ENCODE measurements at places on chromosomes 16 and 17. TPM values are rescaled to one million over a fixed set of nuclear protein-coding genes. Genes with fewer than 3 reads are reported as not detected.

Gene CCL3
- not detected for total RNA-seq

Gene CD300LF
- not detected for total RNA-seq

Gene MRM1
- total RNA-seq = 5.5 TPM

Gene BRIP1
- 20.8 TPM for total RNA-seq

- peak; percentile 39 for DNase-seq
Observed at GRCh38 chr17:50289278-50289677, 15.0 kb downstream of the TMEM92 start.

DNA sequence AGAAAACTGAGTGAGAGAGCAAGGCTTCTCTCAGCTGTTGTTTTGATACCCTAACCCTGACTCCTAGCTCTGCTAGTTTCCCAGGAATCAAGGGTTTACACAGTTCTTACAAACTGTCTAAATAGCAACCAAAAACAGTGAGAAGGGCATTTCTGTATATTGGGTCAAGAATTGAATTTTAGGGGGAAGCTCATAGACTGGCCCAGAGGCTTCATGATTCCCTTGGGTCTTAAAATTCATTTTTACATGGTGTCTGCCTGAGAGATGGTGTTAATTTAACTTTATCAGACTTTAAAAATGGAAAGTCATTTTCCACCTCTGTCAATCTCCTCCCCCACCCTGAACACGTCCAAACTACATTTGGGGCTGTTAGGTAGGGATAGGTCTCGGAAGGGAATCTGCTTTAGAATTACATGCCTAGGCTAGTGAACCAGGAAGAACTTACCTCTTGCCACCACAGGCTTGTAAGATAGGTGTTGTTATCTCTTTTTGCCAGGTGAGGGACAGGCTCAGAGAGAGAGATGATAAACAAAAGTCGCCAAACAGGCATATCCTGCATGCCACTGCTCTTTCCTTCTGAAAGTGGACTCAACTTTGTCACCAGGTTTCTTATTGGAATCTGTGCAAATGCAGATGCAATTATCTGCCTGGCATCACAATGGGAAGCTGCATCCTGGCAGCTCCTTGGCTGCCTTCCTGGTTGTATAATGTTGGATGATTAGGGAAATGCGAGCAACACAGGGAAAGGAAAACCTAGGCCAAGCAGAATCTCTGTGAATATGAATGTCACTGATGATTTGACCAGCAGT lies 3.1 kb downstream of the PHAF1 start:
- DNase-seq = no peak

Gene SHISA6
- total RNA-seq = not detected

DNA sequence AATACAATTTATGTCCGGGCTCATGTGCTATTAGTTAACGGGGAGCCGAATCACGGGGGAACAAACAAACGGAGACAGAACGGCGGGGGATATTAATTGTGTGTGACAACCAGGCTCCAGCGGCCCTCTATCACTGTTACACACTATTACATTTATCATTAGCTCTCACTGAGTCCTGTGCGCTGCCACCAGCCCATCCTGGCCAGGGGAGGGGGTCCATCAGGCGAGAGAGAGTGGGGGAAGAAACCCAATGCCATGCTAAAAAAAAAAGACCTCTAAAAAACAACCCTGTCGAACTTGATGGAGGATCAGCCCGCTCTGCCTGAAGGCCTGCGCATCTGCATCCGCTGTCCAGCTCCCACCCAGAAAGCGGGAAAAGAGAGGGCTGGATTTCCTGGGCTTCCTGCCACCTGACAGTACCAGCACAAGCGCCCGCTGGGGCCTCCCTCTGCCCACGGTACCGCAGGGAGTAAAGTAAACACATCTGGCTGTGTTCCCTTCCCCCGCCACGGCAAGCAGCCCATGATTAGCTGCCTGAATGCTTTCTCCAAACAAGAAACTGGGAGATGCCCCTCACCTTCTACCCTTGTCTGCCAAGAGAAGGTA lies 41.7 kb downstream of the PIPOX start:
- no peak for DNase-seq

- DNase-seq = no peak
Observed at GRCh38 chr17:49889500-49889899, 41.6 kb upstream of the TAC4 start.

DNA sequence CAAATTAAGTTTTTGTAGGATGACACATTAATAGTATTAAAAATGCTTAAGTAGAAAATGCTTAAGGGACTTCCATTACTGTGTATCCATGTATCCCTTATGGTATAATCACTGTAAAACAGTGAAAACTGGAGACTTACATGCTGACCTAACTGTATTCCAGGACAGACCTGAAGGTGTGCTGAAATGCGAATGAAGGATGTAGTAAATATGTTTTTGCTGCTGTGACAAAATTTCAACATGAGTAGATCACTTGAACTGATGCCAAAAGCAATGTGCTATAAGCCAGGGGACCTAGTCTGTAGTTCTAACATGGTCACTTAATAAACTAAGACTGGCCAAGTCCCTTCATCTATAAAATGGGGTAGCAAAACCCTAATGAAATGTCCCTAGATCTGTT lies 142.0 kb upstream of the CORO6 start:
- no peak for DNase-seq

GRCh38 chr16:30376461-30376902 lies 1.9 kb downstream of the MYL11 start:
- DNase-seq = no peak

DNA sequence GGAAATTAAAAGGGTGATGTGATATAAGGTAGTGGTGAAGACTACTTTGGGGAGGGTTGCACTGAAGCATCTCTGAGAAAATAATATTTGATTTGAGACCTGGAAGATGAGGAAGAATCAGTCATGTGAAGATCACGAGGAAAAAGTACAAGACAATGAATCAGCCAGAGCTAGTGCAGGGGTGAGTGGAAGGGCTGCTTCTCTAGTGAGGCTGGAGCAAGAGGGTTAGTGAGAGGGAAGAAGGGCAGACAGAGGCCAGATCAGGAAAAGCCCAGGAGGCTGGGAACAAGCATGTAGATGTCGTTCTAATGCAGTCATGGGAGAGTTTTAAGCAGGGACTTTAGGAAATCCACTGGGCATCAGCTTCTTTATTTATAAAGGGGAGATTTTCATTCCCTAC lies 504.2 kb upstream of the SALL1 start:
- no peak for DNase-seq

DNA sequence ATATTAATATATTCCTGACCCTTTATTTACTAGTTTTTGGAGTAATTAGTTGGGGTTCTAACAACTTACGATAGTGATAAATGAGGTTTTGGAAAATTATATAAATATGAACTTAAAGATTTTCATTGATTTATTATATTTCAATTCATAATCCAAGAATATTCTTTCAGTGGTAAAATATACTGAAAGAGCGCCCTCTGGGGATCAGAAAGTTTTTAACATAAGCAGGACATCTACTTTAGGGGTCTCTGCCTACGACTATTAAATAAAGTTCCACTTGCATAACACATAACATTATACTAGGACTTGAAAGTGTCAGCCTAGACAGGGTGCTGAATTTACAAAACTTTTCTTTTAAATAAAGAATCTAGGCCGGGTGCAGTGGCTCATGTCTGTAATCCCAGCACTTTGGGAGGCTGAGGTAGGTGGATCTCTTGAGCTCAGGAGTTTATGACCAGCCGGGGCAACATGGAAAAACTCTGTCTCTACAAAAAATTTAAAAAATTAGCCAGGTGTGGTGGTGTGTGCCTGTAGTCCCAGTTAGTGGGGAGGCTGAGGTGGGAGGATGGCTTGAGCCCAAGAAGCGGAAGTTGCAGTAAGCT lies 15.6 kb downstream of the RFWD3 start:
- DNase-seq = no peak

Gene MRPS34
- total RNA-seq = 115 TPM

Gene CCL8
- total RNA-seq = 0.69 TPM

DNA sequence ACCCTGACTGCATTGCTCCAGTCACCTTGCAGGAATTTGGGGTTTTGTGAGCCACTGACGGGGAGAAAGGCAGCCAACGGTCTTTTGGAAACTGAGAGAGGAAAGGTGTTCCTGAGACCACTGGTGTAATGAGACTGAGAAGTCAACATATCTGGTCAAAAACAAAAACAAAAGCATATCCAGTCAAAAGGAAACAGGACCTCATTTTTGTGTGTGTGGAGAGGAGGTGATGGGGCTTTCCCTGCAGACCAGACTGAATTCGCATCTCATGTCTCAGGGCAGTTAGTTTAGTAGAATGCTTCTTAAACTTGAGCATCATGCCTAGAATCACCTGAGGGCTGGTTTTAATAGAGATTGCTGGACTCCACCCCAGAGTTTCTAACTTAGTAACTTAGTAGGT lies 198.4 kb downstream of the COPRS start:
- DNase-seq = no peak

Gene KRT31
- not detected for total RNA-seq

- no peak for DNase-seq
Observed at GRCh38 chr17:5097101-5097834, 14.4 kb downstream of the ZNF232 start.

DNA sequence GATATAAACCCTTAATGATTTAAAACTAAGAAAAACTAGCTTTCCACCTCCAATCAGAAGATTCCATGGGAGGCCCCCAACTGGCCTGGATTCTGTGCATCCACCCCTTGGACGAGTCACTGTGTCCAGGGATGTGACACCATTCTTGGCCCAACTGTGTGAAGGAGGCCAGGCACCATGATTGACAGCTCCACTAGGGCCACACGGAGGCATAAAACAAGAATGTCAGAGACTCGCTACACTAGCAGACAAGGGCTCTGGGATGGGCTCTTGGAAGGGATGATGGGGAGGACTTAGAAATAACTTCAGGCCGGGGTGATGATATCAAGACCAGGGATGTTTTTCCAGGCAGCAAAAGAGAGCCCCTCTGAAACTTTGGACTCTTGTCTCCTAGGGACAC lies 117.8 kb upstream of the GNAO1 start:
- DNase-seq = no peak

DNA sequence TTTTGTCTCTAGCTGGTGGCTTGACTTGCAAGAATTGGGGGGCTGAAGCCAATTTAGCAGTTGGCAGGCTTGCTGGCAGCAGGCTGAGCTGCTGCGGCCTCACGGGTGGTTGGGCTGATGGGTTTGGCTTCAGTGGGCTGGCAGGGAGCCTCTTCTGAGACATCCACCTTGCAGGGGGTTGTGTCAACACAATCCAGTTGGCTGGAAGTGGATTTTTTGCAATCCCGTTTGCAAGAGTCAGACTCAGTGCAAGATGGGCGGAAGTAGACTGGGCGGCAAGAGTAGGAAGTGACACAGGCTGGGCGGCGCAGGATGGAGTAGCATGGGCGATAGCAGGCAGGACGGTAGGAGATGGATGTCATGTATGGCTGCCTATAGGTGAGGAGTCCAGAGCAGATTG lies 1.5 kb downstream of the KRTAP16-1 start:
- no peak for DNase-seq

DNA sequence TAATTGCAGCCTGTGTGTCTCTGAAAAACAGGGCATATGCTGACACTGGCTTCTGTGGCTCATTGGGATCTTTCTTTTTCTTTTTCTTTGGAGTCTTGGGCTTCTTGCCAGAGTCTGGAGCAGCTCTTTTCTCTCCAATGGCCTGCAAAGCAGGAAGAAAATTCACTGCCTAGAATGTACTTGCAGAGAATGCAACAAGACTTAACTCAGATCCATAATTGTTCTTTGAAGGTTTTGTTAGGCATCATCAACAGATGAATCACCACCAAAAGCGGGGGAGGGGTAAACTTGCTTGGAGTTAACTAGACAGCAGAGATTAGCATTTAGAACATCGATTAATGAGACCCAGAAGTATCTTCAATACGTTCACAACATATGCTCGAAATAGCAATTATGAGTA lies 100.9 kb downstream of the TOX3 start:
- no peak for DNase-seq

GRCh38 chr16:49921791-49922456 lies 66.0 kb upstream of the ZNF423 start:
- DNase-seq = peak; percentile 42

GRCh38 chr16:69663846-69664245 lies 62.5 kb downstream of the NQO1 start:
- DNase-seq = no peak

- no peak for DNase-seq
Observed at GRCh38 chr16:1787056-1787321, 4.2 kb downstream of the NUBP2 start.

DNA sequence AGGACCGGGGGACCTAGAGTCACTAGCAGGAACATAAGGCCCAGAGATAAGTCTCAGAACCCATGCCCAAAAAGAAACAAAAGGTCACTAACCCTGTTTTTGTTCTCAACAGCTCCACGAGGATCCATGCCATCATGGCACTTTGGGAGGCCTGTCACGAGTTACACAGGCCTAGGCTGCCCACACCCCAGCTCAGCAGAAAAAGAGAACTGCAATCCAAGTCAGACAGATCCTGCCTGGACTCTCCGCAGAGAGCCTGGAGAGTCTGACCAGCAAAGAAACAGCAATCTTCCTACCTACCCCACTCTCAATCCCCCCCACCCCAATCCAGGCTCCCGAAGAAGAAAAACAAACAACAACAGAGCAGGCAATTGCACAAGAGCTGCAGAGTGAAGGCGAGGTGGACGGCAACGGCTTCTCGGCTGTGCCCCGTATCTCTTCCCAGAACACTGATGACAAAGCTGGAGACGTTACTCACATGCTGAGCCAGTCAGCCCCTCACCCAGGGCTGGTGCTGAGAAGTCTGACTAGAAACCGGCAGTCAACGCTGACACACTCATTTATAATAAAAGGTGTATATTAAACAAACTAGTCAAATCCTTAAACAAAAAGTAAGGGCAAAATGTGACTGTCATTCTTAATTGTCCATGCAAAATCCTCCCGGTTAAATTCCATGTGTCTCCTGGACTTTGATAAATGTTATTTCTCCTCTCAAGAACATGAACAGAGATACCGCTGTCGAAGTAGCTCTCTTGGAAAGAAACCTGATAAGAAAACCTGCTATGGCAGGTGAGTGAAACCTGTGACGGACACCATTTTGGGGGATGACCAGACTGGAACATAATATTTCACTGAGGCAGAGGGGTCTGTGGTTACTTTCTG lies 89.3 kb downstream of the SMG6 start:
- DNase-seq = peak; percentile 75

DNA sequence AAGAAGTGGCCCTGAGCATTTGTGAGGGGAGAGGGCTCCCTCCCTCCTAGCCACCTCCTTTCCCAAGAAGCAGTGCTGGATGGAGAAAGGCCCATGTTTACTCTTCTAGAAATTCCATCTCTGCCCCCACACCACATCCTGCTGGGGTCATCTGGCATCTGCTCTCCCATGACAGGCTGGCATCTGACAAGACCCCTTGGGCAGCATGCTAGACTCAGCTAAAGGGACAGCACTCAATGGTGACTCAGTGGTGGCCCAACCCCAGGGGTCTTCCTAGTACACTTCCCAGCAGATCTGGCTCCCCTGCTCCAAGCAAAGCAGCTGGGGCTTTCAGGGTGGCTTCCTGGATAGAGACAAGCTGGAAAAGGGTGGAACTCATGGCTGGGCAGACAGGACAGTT lies 14.4 kb downstream of the SLC38A7 start:
- peak; percentile 35 for DNase-seq

Gene PDIA2
- total RNA-seq = not detected

- DNase-seq = no peak
Observed at GRCh38 chr16:77943801-77944200, 78.5 kb upstream of the CLEC3A start.

Gene SPNS2
- total RNA-seq = 0.54 TPM

GRCh38 chr16:86455116-86455515 lies 55.2 kb upstream of the FOXF1 start:
- peak; percentile 81 for DNase-seq

Gene DOK4
- total RNA-seq = 6.2 TPM

Gene PRSS36
- 0.10 TPM for total RNA-seq

GRCh38 chr16:21083729-21084268 lies 66.8 kb downstream of the DNAH3 start:
- DNase-seq = peak; percentile 42

GRCh38 chr17:14051692-14052091 lies 17.6 kb upstream of the COX10 start:
- no peak for DNase-seq

GRCh38 chr17:77527836-77528505 lies 387.2 kb downstream of the SEC14L1 start:
- DNase-seq = no peak

All from M059J (cell line).